ENCODE measurements at places on chromosomes 16 and 17.

DNA sequence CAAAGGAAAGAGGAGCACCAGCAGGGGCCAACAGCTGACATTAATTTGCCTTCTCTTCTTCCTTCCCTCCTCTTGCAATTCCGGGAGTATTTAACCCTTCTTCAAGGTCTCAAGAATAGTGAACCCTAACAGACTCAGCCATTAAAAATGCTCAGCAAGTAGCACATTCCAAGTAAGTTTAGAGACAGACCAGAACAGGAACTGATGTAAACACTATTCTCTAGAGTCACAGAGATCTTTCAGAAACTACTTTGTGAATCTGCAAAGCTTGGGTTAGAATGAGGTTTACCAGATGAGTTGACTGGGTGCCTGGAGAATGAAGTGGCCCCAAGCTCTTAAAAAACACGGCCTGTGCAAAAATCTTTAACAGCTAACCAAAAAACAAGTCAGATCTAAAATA, 50.9 kb downstream of the TEX2 start:
- no peak for DNase-seq

DNA sequence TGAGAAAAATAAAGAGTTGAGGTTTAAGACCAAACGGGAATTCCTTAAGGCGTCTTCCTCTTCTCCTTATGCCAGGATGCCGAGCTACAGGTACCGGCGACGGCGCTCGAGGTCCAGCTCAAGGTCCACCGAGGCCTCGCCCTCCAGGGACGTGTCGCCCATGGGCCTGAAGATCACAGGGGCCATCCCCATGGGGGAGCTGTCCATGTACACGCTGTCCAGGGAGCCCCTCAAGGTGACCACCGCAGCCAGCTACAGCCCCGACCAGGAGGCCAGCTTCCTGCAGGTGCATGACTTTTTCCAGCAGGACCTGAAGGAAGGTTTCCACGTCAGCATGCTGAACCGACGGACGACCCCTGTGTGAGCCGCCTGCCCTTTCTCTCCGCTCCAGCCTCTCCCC, 13.7 kb upstream of the CACNG1 start:
- DNase-seq = no peak

DNA sequence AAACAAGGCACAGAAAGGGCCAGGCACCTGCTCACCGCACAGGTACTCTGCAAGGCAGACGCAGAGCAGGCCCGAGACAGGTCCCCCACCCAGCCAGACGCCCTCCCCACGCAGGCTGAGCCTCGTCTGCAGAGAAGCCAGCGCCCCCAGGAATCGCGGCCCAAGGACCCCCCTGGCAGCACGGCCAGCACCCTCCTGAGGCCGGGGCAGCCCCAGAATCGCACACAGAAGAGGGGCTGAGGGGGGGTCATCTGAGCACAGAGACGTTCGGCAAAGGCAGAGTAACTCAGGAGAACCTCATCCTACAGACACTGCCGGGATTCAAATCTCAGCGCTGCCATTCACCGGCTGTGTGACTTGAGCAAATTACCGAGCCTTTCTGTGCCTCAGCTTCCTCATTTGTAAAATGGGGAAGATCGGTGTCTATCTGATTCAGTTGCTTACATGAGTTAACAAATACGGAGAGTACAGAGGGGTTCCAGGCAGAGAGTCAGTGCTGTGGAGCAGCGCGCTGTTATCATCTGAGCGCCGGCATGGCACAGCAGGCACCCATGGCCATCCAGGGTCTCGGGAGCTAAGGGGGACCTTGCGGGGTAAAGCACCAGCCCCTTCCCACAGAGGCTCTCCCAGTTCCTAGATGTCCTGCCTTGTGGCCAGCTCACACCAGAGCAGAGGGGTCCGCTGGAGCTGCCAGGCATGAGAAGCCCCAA, 10.4 kb downstream of the EMC6 start:
- no peak for DNase-seq

- no peak for DNase-seq
These were observed 4.1 kb downstream of the KRABD2 start for GRCh38 chr17:8372422-8372821.

Data from GM12864 (cell line).